Renal pelvis (tissue), 12 donors: ENCODE measurements at places on chromosomes 4 and X. TPM values are rescaled to one million over a fixed set of nuclear protein-coding genes. Genes with fewer than 3 reads are reported as not detected.

DNA sequence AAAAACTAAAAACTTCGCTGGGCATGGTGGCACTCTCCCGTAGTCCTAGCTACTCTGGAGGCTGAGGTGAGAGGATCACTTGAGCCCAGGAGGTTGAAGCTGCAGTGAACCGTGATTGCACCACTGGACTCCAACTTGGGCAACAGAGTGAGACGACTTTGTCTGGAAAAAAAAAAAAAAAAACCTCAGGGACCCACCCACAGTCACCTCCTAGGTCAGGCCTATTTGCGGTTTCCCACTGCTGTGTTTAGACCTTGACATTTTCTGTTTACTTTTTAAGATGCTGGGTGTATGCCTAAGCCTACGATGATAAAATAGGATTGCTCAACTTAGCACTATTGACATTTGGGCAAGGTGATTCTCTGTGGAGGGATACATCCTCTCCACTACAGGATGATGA lies 197.4 kb upstream of the TBL1X start:
- DNase-seq, result no peak

The SULT1B1 gene
- 0.78 TPM for polyA plus RNA-seq

- peak; percentile 87 for DNase-seq
These were observed at the start of gene TCEAL9 for GRCh38 chrX:103356130-103356798. TSS of gene TCEAL9 (plus strand) at chrX:103356506. CDS start at chrX:103357685, 1,179 bp downstream.

- DNase-seq, result peak; percentile 10
These were observed 337.3 kb upstream of the HS3ST1 start for GRCh38 chr4:11765849-11766453.

The FAAH2 gene
- 9.5 TPM for polyA plus RNA-seq

The CWH43 gene
- 4.8 TPM for polyA plus RNA-seq

The ERVMER34-1 gene
- 2.7 TPM for polyA plus RNA-seq

The FAM47A gene
- not detected for polyA plus RNA-seq

GRCh38 chr4:126583509-126583908 lies 1049.2 kb upstream of the INTU start:
- DNase-seq, result no peak

DNA sequence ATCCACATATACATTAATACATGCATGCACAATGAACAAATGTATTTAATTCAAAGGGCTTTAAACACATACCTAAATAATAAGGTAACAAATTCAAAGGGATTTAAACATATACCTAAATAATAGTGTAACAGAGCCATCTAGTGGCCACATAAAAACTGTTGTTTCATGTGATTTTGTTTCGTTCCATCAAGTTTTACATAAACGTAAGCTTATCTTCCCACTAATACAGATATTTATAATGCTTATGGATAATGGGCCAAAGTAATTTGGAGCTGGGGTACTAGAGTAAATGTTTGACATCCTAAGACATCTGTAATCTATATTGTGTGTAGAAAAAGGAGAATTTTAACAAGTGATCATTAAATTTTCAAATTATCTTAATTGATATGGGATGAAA lies 82.3 kb downstream of the PRSS12 start:
- no peak for DNase-seq

The PNCK gene
- 8.3 TPM for polyA plus RNA-seq

DNA sequence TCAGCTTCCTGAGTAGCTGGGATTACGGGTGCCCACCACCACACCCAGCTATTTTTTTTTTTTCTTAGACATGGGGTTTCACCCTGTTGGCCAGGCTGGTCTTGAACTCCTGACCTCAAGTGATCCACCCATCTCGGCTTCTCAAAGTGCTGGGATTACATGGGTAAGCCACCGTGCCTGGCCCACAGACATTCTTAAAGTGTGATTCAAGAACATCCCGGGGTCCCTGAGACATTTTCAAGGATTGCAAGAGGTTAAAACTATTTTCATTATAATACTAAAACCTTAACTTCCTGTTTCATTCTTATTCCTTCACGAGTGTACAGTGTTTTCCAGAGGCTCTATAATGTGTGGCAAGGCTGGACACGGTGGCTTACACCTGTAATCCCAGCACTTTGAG lies 318.7 kb downstream of the CAMK2D start:
- DNase-seq, result no peak

The PDE6B gene
- polyA plus RNA-seq, result 46.4 TPM

- no peak for DNase-seq
These were observed 189.7 kb downstream of the PDGFC start for GRCh38 chr4:156781852-156782251.

DNA sequence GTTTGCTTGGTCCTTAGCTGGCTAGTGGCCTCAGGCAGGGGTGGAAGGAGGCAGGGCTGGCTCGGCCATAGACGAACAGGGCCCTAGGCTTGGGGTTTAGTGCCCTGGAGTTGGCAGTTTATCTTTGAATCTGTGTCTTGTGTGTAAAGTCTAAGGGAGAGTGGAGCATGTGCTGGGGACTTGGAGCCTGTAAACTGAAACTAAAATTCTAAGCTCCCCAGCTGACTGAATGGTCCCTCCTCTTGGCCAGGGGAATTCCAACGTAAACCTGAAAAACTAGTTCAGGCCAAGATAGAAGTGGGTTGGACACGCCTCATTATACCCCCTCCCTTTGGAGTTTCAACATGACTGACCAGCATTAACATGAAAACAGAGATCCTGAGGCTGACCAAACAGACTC lies 46.1 kb upstream of the GPR78 start:
- peak; percentile 89 for DNase-seq

GRCh38 chrX:101108284-101108683 lies 10.3 kb downstream of the CENPI start:
- no peak for DNase-seq

DNA sequence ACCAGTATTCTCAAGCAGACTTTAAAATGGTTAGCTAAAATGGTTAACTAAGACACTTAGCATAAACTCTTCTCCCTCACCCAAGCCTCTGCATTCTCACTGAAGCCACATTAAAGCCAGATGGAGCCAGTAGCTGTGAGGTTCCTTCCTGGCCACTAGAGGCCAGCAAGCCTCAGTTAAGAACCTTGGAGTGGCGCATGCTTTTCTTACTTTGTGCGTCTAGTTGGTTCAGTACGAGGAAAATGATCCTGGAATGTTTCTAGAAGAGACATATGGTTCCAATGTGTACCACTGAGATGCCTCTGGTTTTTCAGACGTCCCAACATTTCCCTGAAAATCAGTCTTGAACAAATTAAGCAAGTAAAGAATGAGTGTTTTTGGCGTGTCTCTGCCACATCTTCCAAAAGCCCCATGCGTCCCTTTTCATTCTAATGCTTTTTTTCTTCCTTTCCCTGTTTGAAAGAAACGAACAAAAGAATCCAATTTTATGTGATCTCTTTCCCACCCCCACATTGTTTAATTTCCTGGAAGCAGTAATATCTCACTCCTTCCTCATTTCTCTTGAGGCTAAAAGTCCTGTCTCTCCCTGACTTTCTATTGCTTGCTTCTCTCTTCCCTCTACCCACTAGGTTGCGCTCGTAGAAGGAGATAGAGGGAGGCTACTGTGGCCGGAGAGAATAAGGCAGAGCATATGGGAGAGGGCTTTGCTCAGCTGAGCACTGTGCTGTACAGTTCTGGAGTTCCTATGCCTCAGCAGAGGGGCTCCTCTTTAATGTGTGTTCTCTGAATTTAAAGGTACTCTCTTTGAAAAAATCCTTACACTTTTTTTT lies 82.9 kb upstream of the TAB3 start:
- DNase-seq, result peak; percentile 24

DNA sequence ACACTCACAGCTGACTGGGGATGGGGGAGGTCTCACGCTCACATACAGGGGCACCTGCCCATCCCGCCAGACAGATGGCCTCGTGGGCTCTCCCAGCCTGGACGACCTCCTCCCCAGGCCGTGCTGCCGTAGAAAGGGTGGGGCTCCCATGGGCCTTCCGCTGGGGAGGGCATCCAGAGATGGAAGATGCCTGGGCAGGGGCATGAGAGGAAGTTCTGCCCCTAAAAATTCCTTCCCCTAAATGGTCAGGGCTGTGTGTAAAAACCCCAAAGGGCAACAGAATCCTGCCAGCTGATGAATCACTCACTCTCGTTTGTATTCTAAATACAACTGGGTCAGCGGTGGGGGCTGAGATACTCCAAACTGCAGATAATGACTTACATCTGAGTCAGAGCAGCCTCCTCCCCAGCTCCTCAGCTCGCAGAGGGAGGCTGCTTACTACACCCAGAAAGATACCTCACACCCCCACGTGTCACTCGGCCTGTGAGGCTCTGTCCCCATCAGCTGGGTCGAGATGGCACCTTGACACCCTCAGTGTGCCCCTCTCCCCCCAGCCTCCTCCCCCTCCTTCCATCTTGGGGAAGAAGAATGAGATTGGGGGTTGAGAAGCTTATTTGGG lies 10.1 kb downstream of the WDR1 start:
- no peak for DNase-seq

DNA sequence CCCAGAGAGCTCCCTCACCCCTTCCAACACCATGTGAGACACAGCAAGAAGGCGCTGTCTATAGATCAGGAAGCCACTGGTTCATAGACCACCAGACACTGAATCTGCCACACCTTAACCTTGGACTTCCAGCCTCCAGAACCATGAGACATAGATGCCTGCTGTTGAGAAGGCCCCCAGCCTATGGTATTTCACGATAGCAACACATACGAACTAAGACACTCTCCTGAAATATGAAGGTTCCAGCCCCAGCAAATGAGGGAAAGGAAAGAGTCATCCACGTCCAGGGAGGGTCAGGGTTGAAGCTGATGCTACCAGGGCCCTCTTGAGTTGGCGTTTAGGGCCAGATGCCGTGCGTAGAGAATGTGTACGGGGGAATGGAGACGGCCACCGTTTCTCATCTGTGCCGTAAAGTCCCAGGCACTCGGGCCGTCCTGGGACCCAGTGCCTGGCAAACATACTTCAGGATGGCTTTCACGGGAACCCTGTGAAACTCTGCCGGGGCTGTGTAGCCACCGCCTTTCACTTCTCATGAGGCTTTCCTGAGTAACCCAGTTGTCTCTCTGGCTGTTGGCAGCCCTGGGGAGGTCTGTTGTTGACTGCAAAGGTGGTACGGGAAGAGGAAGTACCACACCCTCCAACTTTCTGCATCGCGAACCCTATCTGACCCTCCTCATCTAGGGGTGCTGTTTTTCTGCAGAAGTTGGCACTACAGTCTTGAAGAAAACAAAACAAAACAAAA lies 17.7 kb upstream of the P2RY8 start:
- no peak for DNase-seq

DNA sequence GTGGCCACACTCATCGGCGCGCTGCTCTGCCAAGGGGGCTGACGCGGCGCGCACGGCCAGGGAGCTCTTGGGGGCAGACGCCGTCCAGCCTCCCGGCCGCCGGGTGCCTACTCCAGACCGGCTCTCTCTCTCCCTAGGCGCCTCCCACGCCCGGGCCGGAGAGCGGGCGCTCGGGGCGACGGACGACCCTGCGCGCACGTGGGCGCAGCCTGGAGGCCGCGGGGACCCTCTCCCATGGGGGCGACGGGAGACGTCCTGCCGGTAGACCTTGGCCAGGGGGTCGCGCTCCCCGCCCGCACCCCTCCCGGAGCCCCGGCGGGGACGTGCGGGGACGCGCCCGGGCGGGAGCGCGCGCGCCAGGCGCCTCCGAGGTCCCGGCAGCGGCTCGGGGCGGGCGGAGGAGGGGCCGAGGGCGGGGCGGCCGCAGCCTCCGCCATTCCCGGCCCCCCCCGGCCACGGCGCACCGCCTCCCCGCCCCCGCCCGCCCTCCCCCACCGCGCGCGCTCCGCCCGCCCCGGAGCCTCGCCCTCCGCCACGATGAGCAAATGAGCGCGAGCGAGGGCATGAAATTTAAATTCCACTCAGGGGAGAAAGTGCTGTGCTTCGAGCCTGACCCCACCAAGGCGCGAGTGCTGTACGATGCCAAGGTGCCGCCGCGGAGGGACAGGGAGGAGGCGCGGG lies at the start of gene MSL3:
Gene MSL3, plus strand, starts transcription at position 519 of the 681 bp plus-strand sequence. Its CDS starts 27 bp downstream, at position 546.
- DNase-seq, result peak; percentile 43

DNA sequence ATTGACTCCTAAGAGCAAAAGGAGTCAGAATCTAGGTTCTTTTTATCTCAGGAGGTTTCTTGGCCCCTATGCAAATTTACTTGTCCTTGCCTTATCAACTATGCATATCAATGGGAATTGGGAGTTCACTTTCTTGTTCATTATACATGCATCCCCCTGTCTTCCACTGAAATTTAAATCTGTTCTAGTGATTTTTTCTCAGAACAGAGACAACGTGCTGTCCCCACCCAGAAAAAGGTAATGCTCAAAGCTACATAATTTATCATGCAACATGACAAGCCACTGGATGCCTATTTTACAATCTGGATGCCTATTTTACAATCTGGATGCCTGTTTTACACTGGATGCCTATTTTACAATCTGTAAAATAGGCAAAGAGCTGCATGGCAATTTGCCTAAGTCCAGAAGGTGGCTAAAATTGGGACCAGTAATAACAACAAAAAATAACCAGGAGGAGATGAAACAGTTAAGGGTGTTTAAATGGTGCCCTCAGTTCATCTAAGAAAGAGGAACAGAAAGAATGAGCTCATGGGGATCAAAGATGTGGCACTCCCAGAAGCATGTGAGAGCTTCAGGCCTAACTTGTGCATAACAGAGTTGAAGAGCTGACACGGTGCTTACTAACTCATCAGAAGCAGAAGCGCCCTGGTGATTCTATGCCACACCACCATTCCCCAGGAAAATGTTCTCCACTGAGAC lies 537.8 kb upstream of the BOD1L1 start:
- DNase-seq, result no peak

The BMX gene
- 0.80 TPM for polyA plus RNA-seq

DNA sequence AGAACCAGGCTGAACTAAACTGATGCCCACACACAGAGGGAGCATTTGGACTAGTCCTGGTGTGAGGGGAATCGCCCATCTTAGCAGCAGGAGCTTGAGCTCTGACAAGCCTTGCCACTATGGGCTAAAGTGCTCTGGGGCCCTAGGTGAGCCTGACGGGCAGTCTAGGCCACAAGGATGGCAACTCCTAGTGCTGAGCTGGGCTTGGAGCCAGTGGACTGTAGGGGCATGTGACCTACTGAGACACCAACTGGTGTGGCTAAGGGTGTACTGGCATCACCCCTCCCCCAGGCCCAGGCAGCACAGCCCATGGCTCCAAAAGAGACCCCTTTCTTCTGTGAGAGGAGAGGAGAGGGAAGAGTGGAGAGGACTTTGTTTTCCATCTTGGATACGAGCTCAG lies 14.5 kb downstream of the CENPU start:
- no peak for DNase-seq

The SLC10A6 gene
- 0.19 TPM for polyA plus RNA-seq

DNA sequence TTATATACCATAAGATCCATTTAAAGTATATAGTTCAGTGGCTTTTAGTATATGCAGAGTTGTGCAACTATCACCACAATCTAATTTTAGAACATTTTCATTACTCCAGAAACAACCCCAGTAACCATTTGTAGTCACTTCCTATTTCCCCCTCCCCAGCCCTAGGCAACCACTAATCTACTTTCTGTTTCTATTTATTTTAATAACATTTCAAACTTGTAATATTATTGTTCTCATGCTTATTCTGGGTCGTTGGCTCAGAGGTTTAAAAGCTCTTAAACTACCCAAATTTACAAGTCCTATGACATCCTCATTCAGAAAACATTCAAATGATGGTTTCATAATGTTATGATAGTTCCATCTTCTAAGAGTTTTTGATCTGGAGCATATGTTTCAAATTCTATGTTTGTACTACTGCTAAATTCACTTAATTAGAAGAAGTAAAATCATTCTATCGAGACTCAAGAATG lies 18.4 kb downstream of the XIAP start:
- no peak for DNase-seq

The DMD gene
- polyA plus RNA-seq, result 19.4 TPM
